EL (cell line): ENCODE measurements at places on chromosomes 11 and 22.

GRCh38 chr11:34921156-34921555, 4.7 kb downstream of the PDHX start:
- DNase-seq: no peak

GRCh38 chr22:50314455-50315288, 7.2 kb upstream of the PLXNB2 start:
- DNase-seq: no peak

GRCh38 chr11:117230999-117231841, 653 bp downstream of the PCSK7 start:
- no peak for DNase-seq

DNA sequence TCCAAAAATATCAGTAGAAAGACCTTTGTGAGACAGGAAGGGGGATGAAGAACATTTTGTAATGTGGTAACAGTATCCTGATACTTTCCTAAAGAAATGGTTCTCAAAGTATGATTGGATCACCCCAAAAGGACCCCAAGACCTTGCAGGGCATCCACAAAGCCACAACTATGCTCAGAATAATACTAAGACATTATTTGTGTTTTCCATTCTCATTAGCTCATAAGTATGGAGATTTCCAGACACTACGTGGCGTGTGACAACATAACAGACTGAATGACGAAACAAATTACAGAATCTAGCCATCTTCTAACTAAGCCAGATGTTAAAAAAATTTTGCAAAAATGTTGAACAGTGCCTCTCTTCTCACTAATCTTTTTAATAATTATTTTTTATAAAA, 24.9 kb downstream of the CHEK2 start:
- DNase-seq: no peak

DNA sequence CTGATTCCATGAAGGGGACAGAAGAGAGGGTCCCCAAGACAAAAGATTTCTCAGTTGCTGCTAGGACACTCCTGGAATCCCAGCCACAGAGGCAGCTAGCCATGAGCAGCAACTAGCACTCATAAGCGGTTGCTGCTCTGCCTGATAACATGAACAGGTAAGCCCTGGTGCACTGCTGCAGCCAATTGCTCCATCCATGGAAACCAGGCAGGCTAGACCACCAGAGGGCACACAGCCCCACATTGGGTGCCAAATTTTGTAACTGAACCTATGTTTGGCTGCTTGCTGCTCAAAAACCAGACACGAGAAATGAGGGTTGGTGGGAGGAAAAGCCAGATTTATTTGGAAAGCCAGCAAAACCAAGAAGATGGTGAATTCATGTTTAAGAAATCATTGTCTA, 21.9 kb upstream of the QSER1 start:
- peak; percentile 7 for DNase-seq

- peak; percentile 84 for DNase-seq
Observed at GRCh38 chr11:69300120-69301060, 6.4 kb downstream of the MYEOV start.

- no peak for DNase-seq
Observed at GRCh38 chr11:21492931-21493330, 700.0 kb upstream of the ANO5 start.

DNA sequence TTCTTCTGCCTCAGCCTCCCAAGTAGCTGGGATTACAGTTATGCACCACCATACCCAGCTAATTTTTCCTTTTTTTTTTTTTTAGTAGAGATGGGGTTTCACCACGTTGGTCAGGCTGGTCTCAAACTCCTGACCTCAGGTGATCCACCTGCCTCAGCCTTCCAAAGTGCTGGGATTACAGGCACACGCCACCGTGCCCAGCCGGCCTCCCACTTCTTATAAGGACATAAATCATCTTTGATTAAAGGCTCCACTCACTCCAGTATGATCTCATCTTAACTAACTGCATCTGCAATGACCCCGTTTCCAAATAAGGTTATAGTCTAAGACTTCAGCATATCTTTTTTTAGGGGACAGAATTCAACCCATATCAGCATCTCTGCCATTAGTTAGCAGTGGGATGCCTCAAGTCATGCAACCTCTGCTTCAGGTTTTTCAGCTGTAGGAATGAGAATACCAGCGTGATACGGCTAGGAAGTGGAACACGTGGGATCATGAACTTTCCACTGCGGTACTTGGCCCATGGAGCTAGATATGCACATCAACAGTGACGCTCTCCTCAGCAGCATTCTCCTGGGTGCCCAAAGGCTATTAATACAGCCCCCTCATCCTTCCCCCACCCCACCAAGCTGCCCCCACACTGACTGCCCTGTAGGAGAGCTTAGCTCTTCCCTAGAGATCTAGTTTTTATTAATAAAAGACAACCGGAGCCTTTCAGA, 41.4 kb downstream of the MCHR1 start:
- DNase-seq: peak; percentile 35

DNA sequence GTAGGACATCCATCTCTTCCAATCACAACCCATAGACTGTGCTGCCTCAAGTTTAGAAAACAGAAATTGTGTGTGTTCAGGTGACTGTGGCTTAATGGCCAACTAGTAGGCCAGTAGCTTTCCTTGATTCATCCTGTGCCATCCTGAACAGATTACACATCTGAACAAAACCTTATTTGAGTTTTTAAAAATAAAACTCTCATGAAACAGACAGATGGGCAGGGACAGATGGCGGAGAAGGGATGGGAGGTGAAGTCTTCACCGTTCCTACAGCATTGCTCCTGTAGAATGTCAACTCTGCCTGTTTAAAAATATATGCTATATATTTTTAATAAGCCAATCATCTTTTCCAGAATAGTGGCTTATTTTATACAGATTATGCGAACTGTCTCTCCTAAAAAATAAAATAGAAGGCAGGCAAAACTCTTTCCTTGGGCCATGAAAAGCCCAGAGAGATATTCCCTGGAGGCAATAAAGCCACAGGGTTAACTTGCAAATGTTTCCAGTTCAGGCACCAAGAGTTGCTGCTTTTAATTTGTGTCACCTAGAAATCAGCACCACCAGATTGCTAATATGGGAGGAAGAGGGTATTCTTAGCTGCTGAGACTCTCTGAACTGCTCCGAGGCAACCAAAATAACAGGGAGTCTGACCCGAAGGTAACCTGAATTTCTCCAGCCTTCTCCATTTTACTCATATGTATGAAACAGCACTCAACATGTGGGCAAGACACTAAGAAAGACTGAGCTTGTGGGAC, 861.2 kb downstream of the OPCML start:
- no peak for DNase-seq

DNA sequence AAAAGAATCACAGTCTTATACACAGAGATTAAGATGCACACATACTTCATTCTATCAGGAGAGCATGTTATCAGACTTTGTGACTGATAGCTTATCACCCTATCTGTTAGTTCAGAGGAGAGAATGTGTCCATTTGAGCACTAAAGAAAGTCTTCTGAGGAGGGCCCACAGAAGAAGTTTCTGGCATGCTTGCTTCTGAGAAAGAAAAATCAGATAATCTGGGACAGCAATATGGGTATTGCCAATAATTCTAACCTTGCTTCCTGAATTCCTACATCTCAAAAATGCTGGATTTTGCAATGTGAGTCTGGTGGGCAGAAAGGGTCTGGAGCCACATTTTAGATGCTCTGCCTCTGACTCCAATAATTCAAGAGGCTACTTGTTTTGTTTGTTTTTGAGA, 128.9 kb downstream of the RBFOX2 start:
- no peak for DNase-seq

DNA sequence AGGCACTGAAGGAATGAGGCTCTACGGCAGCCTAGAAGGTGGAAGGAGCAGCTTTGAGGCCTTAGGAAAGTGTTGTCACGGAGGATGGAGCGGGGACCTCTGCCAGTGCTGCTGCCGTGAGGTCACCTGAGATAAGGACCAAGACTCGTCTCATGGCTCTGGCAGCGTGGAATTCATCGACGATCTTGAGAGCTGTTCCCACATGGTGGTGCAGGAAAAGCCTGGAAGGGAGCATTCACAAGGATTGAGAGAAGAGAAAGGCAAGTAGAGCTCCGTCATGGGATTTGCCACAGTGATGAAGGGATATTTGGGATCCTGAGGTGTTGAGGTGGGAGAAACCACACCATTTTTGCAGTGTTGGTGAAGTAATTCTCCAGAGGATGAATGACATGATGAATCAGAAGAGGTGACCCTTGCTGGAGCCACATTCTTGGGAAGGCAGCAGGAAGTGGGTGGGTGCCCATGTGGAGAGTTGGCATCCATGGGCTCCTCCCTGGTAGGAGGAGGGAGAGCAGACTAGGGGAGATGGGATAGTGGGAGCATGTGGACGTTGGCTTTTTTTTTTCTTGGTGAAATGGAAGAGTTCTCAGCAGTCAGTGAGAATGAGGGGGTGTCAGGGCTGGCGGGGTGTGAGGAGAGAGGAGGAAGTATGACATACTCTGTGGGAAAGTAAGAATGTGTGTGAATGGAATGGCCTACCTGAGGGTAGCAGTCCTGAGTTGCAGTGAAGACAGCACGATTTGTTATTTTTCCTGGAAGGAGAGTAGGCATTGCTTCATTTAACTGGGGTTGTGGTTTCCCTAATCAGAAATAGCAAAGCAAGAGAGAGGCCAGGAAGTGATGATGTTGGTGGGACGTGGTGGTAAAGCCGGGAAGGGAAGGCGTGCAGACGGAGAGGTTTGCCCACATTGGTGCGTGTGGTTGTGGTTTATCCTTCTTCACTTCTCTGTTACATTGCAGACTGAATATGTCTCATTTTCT, 11.1 kb downstream of the PPP6R3 start:
- DNase-seq: peak; percentile 50

DNA sequence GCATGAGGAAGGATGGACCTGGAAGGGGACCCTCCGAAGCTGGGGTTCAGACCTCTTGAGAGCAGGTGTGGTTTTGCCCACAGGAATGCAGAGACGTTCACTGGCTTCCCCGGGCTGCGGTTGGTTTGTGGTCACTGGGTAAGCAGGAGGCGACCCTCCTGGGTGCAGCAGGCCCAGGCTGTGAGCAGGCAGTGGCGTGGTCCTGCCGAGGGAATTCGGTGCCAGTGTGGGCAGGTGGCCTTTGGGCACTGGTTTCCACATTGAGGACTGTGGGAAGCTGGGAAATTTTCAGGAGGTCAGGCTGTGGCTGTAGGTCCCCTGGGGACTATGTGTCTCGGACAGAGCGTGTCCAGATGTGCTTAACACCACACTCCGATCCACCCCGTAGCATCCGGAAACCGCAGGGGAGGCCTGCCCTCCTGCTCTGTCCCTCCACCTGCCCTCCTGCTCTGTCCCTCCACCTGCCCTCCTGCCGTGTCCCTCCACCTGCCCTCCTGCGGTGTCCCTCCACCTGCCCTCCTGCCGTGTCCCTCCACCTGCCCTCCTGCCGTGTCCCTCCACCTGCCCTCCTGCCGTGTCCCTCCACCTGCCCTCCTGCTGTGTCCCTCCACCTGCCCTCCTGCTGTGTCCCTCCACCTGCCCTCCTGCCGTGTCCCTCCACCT, 27.5 kb downstream of the TPCN2 start:
- peak; percentile 65 for DNase-seq

GRCh38 chr11:13052130-13052571, 43.0 kb downstream of the RASSF10 start:
- DNase-seq: no peak

GRCh38 chr22:27629908-27630673, 171.5 kb downstream of the MN1 start:
- no peak for DNase-seq
